ENCODE measurements at places on chromosomes 1 and 21.

- DNase-seq: no peak
Measured at GRCh38 chr1:84973498-84974334, 23.2 kb downstream of the MCOLN2 start.

DNA sequence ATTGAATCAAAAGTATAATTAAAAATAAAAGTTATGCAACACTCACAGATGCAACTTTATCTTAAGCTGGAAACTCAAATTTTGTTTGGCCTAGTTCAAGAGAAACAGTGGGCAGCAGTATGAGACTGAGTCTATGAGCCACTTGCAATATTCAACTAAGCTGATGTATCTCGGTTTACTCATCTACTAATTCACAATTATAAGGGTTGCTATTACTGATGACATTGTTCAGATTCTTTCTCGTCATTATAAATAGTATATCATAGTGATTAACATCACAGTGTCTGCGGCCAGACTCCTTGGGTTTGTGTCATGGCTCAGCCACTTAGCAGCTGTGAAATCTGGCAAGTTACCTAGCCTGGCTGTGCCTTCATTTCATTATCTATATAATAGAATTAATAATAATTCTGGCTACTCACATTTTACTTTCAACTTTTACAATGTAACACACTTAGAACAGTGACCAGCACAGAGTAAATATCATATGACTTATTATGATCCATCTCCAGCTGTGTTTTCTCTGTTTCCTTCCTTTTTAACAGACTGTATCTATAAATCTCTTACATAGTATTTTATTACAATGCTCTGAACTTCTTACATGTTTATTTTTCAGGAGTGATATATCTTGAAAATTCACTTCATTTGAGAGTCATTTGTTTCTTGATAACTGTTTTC is 194.3 kb upstream of the RGS18 start:
- no peak for DNase-seq

DNA sequence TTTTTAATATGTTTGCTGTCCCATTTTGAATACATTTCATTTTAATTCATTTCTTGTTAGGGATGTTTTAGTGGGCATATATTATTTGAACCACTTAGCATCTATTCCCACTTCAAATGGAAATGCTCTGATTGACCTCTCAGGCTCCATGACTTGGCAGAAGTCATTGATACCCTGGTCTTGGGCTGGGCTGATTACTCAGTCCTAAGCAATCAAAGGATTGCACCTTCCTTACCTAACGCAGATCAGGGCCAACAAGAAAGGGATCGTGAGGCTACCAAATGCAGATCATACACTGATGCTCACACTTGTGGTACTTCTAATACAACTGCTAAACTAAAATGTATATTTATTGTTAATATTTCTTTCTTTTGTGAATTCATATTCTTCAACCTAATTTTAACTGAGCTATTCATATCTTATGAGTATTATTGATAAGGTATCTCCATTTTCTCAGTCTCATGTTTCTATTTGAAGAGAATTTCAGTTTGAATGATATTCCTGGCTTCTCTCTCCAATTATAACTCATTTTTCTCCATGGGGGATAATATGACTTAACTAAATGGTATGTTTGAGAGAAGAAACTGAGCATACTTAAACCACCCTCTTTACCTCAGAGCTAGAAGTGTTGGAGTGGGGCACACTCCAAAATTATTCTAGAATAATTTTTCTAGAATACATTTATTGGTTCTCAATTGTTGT is 615.5 kb upstream of the ADAMTS5 start:
- no peak for DNase-seq

GRCh38 chr21:21064353-21064752 is 66.1 kb downstream of the NCAM2 start:
- DNase-seq: no peak

DNA sequence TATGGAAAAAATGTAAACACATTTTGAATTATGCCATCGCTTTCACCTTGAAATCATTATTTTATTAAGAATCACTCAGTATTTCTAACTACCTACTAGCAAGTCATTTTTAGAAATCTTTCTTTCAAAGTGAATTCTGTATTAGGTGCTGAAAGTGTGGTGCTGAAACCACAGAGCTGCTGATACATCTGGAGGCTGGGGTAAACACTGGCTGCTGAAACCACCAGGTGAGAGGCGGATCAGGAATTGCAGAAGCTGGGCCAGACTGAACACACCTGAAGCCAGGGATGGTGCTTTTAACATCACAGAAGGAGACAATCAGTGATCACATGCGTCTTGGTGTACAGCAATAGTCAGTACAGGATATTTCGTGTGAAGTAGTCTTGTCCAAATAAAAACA is 42.2 kb upstream of the KCNE1 start:
- no peak for DNase-seq

GRCh38 chr1:197394831-197395608 is 127.0 kb downstream of the CRB1 start:
- no peak for DNase-seq

GRCh38 chr1:113760102-113761080 is 1.1 kb upstream of the PHTF1 start:
- DNase-seq: no peak

GRCh38 chr21:26115305-26115704 is 55.3 kb downstream of the APP start:
- no peak for DNase-seq

DNA sequence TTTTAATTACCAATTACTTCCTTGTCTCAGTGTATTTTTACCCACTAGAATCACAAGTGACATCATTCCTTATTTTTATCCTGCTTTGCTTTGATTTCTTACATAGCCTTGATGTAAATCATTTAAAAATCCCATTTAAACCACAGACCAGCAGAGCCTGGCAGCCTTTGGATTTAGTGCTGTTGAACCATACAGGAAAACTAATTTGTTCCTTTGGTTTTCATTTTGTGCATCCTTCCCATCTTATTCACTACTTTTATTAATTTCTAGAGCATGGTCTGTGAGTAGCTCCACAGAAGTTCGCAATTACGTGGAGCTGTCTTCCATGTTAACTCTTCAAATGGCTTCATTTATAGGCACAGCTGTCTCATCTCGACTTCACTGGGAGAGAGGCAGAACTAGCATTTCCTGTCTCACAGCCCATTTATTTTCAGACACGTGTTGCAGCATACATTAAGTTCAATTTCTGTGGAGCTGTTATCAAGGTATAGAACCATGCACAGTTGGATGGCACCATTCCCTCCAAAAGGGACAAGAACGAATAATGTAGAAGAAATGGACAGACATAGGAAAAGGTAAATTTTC is 235.3 kb downstream of the MRPL39 start:
- no peak for DNase-seq

DNA sequence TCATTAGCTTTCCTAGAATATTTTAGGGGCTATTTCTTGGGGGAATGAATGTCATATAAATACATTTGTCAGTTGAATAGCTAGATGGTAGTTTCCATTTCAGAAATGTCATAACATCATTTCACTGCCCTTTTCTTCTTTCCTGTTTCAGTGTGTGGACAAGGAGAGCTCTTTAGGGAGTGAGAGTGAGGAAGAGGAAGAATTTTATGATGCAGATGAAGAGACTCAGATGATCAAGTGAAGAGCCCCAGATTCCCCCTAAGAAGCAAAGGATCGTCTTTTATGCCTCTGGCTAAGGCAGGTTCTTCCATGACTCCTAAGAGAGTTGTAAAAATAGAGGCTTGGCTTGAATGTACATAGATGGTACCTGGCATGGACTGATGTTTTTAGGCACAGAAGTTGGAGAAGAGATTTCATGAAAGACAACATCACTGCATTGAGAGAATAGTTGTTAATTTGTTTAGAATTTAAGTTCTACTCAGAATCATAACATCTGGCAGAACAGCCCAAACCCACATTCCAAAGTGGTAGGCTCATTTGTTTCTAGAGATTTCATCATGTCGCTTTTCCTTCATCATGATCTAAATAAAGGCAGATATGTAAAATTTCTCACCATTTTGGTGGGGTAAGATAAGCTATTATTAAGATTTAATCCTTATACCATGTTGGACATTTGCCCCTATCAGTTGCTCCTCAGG is 44.2 kb upstream of the MAB21L3 start:
- no peak for DNase-seq

- no peak for DNase-seq
Measured at GRCh38 chr1:15262706-15263105, 15.7 kb downstream of the FHAD1 start.

DNA sequence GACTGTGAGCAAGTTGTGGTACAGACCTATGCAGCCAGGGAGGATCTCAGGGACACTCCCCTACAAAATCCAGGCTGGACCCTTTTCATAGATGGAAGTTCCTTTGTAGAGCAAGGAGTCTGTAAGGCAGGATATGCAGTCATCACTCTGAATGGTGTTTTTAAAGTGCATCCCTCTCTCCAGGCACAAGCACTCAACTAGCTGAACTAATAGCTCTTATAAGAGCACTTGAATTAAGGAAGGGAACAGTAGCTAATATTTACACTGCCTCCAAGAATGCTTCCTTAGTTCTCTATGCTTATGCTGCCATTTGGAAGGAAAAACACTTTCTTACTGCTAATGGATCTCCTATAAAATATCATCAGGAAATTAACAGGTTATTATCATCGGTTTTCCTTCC is 27.0 kb upstream of the SMYD3 start:
- DNase-seq: no peak

- no peak for DNase-seq
Measured at GRCh38 chr1:20662110-20662475, 924 bp upstream of the DDOST start.

GRCh38 chr1:180675586-180675985 is 43.8 kb downstream of the XPR1 start:
- DNase-seq: no peak

GRCh38 chr1:145895471-145895870 is 9.8 kb upstream of the ANKRD35 start:
- no peak for DNase-seq

GRCh38 chr1:215599418-215600074 is 32.4 kb downstream of the KCTD3 start:
- no peak for DNase-seq

DNA sequence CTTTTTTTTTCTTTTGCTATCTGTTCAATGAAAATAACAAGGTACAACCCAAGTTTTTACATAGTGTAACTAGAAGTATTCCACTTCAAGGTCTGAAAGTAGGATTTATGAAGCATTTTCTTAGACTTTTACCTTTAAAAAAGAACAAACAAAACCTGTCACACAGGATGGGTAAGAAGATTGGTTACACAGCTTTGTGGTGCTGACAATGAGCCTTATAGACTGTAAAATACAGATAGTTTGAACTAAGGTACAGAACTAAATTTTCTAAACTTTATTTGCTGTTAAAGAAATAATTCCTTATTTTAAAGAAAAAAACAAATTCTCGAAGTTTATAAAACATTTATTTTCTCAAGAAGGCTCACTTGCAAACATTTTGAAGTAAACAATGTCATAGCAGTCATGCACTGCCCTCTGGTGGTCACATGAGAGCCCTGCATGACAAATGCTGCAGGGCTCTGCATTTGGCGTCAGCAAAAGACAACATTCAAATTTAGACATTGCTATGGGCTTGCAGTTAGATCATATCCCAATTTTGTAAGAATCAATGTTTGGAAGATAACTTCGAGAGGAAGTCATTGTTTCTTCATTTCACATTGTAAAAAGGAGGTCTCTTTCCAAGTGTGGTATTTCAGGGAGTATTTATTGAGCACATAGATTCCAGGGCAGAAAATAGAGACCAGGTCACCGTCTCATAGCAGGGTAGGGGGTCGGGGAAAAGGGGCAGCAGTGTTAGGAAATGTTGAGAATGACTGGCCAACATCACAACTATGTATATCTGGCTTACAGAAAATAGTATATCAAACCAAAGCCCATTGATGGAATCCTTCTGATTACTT is 115.3 kb upstream of the FMN2 start:
- peak; percentile 24 for DNase-seq

DNA sequence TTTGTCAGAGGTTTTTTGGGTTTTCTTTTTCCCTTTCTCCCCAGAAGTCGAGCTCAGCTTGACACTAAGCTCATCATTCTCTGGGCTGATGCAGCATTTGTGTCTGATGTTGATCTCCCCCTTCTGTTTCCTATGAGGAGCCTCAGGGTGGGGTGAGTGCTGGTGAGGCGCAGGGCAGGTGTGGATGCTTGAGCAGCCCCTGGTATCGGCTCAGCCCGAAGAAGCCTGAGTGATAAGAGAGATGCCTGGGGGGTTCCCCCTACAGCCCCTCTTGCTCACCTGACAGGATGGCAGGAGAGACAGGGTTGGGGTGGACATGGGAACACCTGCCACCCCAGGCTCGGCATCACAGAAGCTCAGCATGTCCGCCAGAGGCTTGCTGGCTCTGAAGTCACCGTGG is 239.0 kb downstream of the RHOU start:
- DNase-seq: no peak

- no peak for DNase-seq
Measured at GRCh38 chr1:76075877-76076276, 1.3 kb downstream of the ST6GALNAC3 start.

DNA sequence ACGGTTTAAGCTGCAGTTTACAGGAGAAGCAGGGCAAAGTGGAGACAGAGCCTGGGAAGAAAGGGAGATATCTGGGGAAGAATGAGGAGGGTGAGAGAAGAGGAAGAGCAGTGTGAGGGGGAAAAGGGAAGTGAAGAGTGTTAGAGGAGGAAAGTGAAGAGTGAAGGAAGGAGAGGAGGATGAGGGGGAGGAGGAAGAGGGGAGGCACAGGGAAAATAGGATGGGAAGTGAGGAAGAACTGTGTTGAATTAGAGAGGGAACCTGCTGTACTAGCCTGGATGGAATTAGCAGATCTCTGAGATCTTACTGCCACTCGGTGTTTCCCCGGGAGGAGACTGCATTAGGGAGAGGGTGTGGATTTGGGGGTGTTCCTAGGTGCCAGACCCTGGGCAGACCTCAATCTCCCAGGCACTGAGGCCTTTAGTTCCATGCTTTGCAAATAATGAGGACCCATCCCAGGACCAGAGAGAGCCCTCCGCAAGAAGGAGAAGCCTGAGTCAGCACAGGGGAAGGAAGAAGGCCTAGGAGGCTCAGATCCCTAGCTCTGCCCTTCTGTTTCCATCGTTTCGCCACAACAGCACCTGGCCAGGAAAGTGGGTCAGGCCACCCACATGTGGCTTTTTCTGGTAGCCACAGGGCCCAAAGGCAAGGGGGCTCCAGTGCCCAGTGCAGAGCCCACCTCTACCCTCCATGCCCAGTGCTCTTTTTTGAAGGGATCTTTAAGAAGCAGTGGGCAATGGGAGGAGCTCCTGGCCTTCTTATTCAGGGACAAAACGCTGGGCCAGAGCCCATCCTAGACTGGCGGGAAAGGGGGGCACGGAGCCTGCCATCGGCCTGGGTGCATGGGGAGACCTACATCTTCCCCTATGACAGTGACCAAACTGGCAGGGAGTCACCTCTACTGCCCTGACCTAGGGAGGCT is 2.0 kb downstream of the LRRN2 start:
- no peak for DNase-seq

DNA sequence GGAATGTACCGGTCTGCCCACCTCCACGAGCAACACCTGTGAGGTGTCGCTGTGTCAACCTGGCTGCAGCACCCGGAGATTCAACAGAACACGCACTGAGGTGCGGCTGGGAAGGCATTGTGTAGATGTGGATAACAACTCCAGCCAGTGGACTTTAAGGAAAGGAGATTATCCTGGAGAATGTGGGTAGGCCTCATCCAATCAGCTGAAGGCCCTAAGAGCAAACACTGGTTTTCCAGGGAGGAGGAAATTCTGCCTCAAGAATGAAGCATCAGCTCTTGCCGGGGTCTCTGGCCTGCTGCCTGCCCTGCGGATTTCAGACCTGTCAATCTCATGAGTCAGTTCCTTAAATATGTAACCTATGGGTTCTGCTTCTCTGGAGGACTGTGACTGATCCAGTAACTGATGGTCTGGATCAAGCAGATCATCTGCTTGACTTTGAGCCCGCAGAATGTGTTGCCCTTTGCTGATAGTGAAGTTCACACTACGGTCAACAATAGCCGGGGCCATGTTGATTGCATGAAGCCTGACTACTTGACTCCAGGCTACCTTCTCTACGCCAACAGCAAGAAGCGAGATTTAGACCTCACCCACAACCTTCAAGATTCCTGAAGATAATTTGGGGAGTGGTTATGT is 15.9 kb upstream of the PRDM15 start:
- DNase-seq: no peak
